ENCODE measurements at places on chromosomes 12 and 14. TPM values are rescaled to one million over a fixed set of nuclear protein-coding genes. Genes with fewer than 3 reads are reported as not detected.

- no peak for DNase-seq
Observed at GRCh38 chr12:63982604-63983295, 138.2 kb downstream of the SRGAP1 start.

DNA sequence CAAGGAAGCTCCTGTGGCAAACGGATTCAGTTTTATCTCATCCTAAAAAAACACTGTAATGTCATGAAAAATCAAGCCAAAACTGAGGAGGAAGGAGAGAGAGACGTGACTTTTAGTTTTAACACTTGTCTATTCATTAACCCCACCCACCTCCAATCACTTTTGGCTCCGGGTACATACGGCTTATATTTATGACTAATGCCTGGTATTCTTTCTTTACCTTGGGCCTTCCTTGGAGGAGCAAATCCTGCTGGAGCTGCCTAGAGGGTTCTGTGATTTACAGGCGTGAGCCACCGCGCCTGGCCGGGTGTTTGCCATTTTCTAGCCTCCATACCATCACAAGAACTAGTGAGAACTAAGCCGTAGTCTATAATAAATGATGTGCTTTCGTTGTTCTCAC lies 60.8 kb upstream of the RTRAF start:
- DNase-seq: no peak

DNA sequence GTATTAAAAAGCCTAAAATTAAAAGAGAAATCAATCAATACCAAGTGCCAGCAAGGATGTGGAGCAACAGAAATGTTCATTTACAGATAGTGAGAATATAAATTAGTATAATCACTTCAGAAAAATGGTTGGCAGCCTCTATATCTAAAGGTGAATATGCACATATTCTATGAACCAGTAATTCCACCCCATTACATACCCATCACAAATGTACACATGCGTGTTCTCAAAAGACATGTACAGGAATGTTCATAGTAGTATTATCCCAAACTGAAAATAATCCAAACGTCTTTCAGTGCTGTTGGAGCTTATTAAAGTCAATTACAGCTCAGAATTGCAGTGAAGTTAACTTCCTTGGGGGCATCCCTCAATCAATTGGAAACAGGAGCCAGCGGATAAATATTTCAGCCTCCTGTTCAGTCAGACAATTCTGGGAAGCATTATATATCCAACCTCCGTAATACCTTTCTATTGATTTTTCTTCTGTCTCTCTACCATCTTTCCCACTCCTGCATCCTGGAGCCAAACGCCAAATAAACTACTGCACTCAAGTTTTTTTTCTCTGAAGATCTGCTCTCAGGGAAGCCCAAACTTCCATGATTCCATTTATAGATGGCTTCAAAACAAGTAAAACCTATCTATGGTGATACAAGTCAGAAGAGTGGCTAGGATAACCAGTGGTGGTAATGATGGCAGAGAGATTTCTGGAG lies 45.0 kb upstream of the OR5AU1 start:
- DNase-seq: no peak

DNA sequence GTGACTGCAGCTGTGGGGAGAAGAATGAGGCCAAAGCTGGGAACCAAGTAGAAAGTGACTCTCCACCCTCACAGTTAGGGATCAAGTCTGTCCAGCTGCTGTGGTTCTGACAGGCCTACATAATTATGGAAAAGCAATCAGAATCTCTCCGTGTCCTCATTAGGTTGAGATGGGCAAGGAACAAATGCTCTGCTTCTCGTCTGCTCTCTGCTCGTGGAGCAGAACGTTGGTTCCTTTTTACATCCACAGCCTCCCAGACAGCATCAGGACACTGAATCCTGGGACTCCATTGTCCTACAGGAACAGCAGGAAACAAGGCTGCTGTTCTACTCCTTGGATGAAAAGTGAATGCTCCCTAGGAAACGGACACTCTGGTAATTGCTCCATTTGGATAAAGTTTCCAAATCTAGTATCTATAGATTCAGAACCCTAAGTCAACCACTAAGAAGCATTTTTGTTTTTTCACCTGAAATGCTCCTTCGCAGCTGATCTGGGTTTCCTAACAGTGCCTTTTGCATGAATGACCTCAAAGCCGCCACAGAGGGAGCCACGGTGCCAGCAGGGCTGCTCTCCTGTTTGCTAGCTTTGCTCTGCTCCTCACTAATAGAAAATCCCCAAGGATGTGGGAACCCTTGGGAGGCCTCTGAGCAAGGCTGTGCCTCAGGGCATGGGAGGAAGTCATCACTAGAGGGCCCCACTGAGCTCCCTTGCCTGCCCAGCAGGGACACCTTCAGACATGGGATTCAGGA lies 102.0 kb downstream of the EGLN3 start:
- peak; percentile 7 for DNase-seq

The RPAP3 gene
- 52.9 TPM for total RNA-seq

The CIROP gene
- not detected for total RNA-seq

The CD4 gene
- not detected for total RNA-seq

The PSMD9 gene
- total RNA-seq: 89.2 TPM
